Vagina (tissue), 2 donors: ENCODE measurements at places on chromosomes 5 and 9. TPM values are rescaled to one million over a fixed set of nuclear protein-coding genes. Genes with fewer than 3 reads are reported as not detected.

The SLC9A3 gene
- 3.9 TPM for total RNA-seq

DNA sequence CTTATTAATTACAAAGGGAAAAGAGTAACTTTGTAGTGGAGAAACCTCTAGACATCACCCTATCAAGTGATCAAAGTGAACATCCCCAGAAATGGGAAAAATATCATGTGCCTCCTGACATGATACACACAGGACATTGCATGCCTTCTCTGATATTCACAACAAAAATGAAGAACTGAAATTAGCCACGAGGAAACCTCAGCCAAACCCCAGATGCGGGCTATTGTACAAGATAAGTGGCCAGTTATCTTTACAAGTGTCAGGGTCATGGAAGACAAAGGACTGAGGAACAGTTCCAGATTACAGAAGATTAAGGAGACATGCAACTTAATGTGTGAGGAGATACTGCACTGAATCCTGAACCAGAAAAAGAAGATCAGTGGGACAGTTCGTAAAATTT, 23.8 kb upstream of the NPM1 start:
- no peaks in the 10 kb centered on the region for H3K36me3 ChIP-seq
- no peaks in the 10 kb centered on the region for H3K4me1 ChIP-seq
- H3K27me3 ChIP-seq: no peaks in the 10 kb centered on the region
- H3K4me3 ChIP-seq: no peak overlapping the region
- no peak overlapping the region for H3K27ac ChIP-seq

The CTSV gene
- total RNA-seq: 1.5 TPM

DNA sequence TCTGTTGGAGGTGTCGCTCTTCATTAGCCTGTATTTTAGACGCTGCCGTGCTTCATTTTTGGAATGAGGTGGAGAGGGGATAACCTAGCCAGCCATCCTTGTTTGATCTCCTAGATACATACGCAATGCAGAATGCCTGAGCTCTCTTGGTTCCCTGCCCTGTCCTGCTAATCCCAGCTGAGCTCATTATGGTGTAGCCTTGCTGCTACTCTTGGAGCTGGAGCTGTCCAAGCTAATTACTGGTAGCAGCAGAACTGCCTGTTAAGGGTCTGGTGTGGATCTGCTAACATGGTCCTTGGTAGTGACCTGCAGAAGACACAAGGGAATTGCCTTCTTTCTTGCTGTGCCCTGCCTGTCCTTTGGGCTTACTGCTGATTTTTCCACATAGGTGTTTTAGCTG, 207.9 kb downstream of the CNTLN start:
- H3K27ac ChIP-seq: no peak overlapping the region
- H3K4me1 ChIP-seq: no peaks in the 10 kb centered on the region
- no peak for DNase-seq
- no peaks in the 10 kb centered on the region for H3K27me3 ChIP-seq

The ANXA2R gene
- total RNA-seq: 10.6 TPM

- no peak overlapping the region for H3K27ac ChIP-seq
- peaks cover 12% of the 10 kb centered on the region for H3K36me3 ChIP-seq
Measured at GRCh38 chr5:149206524-149207141, 65.0 kb upstream of the AFAP1L1 start.

The SMIM32 gene
- total RNA-seq: not detected

The DND1 gene
- 2.9 TPM for total RNA-seq

- no peaks in the 10 kb centered on the region for H3K27me3 ChIP-seq
- no peak for DNase-seq
- peak overlapping the region; percentile 87 for H3K27ac ChIP-seq
- H3K4me1 ChIP-seq: peaks cover 89% of the 10 kb centered on the region
Measured at GRCh38 chr9:114386886-114387679, 699 bp downstream of the AKNA start.

GRCh38 chr5:142011572-142012185, 1.1 kb downstream of the GNPDA1 start:
- no peaks in the 10 kb centered on the region for H3K27me3 ChIP-seq
- DNase-seq: no peak
- peak overlapping the region; percentile 95 for H3K27ac ChIP-seq
- peaks cover 26% of the 10 kb centered on the region for H3K4me1 ChIP-seq
- no peaks in the 10 kb centered on the region for H3K36me3 ChIP-seq
- peak overlapping the region; percentile 62 for H3K4me3 ChIP-seq

DNA sequence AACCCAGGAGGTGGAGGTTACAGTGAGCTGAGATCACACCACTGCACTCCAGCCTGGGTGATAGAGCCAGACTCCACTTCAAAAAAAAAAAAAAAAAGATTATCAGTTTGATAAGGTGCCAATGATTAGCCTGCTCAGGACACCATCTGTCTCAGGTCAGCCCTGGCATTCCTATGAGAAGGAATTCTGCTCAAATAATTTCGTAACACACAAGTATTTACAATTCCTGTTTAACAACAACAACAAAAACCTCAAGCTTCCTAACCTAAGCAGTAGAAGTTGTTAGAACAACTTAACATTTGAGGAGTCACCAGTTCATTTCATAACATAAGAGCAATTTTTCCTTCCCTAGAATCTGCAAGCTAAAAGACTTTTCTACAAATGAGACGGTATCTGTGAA, 85.0 kb downstream of the LHFPL2 start:
- H3K4me3 ChIP-seq: no peak overlapping the region
- H3K27me3 ChIP-seq: no peaks in the 10 kb centered on the region
- H3K27ac ChIP-seq: no peak overlapping the region

The C5orf24 gene
- total RNA-seq: 38.3 TPM

- H3K27me3 ChIP-seq: no peaks in the 10 kb centered on the region
- H3K27ac ChIP-seq: no peak overlapping the region
- no peaks in the 10 kb centered on the region for H3K36me3 ChIP-seq
- H3K4me1 ChIP-seq: peaks cover 26% of the 10 kb centered on the region
Measured at GRCh38 chr9:84754461-84754860, 84.9 kb downstream of the NTRK2 start.

The TMEM171 gene
- total RNA-seq: not detected

DNA sequence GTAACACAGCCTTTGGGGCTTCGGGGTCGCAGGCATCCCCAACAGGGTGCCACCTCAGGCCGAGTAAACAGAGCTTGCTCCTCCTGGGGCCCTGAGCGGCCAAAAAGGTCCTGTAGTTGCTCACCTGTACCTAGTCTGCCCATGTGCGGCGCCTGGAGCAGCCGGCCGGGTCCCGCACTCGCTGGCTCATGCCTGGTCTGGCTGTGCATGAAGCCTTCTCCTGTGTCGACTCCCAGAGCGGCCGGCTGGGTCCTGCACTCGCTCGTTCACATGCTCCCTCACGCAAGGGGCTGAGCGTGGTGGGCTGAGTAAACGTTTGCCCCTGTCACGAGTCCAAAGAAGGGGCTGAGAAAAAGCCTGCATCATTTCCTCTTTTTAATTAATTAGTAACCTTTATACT, 162.4 kb upstream of the TUT7 start:
- no peak for DNase-seq
- H3K4me1 ChIP-seq: no peaks in the 10 kb centered on the region
- H3K4me3 ChIP-seq: no peak overlapping the region
- no peak overlapping the region for H3K27ac ChIP-seq
- H3K27me3 ChIP-seq: no peaks in the 10 kb centered on the region
- H3K36me3 ChIP-seq: no peaks in the 10 kb centered on the region

The SHOC1 gene
- total RNA-seq: 0.25 TPM

The ITGA2 gene
- total RNA-seq: 18.4 TPM

DNA sequence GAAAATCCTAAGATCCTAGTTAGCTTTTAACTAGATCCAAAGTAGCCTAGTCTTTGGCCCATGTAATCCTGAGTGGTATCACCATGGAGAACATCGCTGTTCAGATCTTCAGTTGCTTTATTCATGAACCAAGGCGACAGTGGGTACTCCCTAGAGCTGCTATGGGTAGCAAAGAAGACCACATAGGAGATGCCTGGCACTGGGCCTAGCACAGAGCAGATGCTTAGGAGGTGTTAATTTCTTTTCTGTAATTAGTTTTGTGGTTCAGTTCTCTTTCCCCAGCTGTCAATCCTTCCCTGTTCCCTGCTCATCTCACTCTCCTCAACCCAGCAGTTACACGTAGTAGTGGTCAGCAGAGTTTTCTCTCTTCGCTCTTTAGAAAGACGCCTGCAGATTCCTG, 9.3 kb downstream of the CAST start:
- no peaks in the 10 kb centered on the region for H3K27me3 ChIP-seq
- H3K27ac ChIP-seq: no peak overlapping the region
- H3K4me1 ChIP-seq: peaks cover 71% of the 10 kb centered on the region
- no peaks in the 10 kb centered on the region for H3K36me3 ChIP-seq
- no peak overlapping the region for H3K4me3 ChIP-seq

The JAK2 gene
- 25.8 TPM for total RNA-seq

The AHRR gene
- total RNA-seq: 11.3 TPM

The PPIP5K2 gene
- 24.6 TPM for total RNA-seq

The ACTBL2 gene
- total RNA-seq: not detected

DNA sequence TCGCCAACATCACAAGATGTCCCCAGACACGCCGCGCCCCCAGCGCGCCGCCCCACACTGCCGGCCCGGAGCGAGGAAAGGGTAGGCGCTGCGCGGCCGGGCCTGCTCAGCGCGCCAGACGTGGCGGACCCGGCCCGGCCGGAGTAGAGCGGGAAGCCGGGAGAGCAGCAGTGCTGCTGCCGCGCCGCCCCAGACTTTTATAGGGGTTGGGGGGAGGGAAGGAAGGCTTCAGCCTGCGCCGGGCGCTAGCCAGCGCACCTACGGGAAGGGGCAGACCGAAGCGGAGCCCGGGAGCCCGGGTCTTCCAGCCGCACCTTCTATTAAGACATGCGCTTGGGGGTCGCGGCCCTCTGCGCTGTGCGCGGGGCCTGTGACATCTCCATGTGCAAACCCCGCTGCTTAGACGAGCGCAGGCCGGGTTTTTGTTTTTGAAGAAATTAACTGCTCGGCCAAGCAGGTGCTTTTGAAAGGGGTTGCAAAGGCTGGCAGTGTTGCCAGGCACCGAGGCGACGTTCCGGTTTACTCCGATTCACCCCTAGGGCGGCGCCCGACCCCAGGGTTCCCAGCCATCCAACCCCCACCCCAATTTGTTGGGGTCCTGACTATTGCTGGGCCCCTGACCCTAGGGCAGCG, 353 bp upstream of the PAX5 start:
- DNase-seq: no peak
- H3K27me3 ChIP-seq: peaks cover 32% of the 10 kb centered on the region
- peaks cover 51% of the 10 kb centered on the region for H3K4me1 ChIP-seq
- no peak overlapping the region for H3K27ac ChIP-seq
- peak overlapping the region; percentile 15 for H3K4me3 ChIP-seq

GRCh38 chr5:94810281-94810680, 191.8 kb downstream of the SLF1 start:
- H3K36me3 ChIP-seq: no peaks in the 10 kb centered on the region
- H3K27me3 ChIP-seq: no peaks in the 10 kb centered on the region
- H3K4me3 ChIP-seq: no peak overlapping the region
- no peak for DNase-seq

The PCDHB7 gene
- 0.98 TPM for total RNA-seq

The MRPS2 gene
- 50.1 TPM for total RNA-seq

DNA sequence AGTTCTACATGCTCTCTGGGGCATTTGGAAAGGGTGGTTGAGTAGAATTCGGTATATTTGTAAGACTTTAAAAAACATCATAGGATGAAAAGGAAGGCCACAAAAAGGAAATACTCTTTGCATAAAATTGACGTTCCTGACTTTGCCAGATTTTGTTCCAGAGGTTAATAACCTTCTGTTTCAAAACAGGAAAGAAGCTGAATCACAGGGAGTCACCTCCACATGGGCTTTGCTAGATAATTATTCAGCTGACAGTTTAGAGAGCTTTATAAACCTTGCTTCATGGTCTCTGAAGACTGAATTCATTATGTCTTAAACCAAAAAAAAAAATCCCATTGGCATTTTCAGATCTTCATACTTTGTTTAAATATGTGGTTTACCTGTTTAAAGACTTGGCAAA, 203.7 kb downstream of the SEMA6A start:
- DNase-seq: no peak
- no peaks in the 10 kb centered on the region for H3K27me3 ChIP-seq
- H3K27ac ChIP-seq: no peak overlapping the region
- no peaks in the 10 kb centered on the region for H3K36me3 ChIP-seq

The SPINK6 gene
- not detected for total RNA-seq

The NDST1 gene
- total RNA-seq: 73.9 TPM

GRCh38 chr5:138458384-138458783, 6.9 kb upstream of the EGR1 start:
- no peaks in the 10 kb centered on the region for H3K36me3 ChIP-seq
- no peak overlapping the region for H3K27ac ChIP-seq
- no peak for DNase-seq
- H3K27me3 ChIP-seq: no peaks in the 10 kb centered on the region
- H3K4me1 ChIP-seq: peaks cover 3% of the 10 kb centered on the region
- H3K4me3 ChIP-seq: no peak overlapping the region

- no peak overlapping the region for H3K4me3 ChIP-seq
- no peak for DNase-seq
- H3K27ac ChIP-seq: no peak overlapping the region
- H3K4me1 ChIP-seq: no peaks in the 10 kb centered on the region
- H3K27me3 ChIP-seq: no peaks in the 10 kb centered on the region
- no peaks in the 10 kb centered on the region for H3K36me3 ChIP-seq
Measured at GRCh38 chr5:6135977-6136376, 242.4 kb downstream of the MED10 start.

GRCh38 chr5:99045871-99046270, 117.1 kb upstream of the CHD1 start:
- no peak overlapping the region for H3K4me3 ChIP-seq
- no peak overlapping the region for H3K27ac ChIP-seq
- no peaks in the 10 kb centered on the region for H3K36me3 ChIP-seq
- H3K27me3 ChIP-seq: no peaks in the 10 kb centered on the region
- DNase-seq: no peak
- H3K4me1 ChIP-seq: no peaks in the 10 kb centered on the region

DNA sequence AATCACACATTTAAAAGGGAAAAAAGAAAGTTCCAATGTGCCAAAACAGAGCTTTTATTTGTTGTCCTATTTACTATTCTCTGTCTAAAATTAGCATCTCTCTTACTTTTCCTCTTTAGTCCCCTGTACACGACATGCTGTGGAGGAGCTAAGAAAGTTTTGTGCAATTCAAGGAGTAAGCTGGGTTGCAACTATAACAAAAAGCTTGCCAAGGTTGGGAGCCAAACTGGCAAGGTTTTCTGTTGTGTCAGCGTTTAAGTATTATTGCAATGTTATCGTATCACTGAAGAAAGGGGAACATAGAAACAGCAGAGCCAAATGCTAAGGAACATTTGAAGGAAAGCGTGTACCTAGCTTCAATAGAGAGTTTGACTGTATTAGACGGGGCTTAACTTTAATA, 680.8 kb downstream of the CETN3 start:
- no peak for DNase-seq
- H3K36me3 ChIP-seq: no peaks in the 10 kb centered on the region
- H3K27me3 ChIP-seq: no peaks in the 10 kb centered on the region
- H3K27ac ChIP-seq: no peak overlapping the region

The RANBP17 gene
- 5.4 TPM for total RNA-seq
